NCI-H1092 treated with DMSO at 0.1 percent for 48 hours (cell line): ENCODE measurements at places on chromosomes 6 and 20.

DNA sequence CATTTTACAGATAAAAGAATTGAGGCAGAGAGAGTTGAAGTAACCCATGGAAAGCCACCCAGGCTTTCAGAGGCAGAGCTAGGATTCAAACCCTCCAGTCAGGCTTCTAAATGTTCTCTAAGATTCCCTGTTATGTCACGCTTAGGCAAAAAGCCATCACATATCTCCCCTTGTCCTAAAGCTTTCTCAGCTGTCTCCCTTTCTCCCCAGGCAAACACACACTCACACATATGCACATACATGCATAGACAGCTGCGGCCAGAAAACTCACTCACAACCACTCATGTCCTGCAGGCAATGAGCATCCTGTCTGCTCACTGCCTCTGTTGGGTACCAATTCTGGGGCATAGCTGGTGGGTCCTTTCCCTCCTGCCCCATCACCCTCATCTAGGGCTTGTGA, 595.9 kb upstream of the CHD6 start:
- no peak for DNase-seq

- DNase-seq: no peak
These were observed 19.0 kb downstream of the LRRC1 start for GRCh38 chr6:53813801-53814200.

DNA sequence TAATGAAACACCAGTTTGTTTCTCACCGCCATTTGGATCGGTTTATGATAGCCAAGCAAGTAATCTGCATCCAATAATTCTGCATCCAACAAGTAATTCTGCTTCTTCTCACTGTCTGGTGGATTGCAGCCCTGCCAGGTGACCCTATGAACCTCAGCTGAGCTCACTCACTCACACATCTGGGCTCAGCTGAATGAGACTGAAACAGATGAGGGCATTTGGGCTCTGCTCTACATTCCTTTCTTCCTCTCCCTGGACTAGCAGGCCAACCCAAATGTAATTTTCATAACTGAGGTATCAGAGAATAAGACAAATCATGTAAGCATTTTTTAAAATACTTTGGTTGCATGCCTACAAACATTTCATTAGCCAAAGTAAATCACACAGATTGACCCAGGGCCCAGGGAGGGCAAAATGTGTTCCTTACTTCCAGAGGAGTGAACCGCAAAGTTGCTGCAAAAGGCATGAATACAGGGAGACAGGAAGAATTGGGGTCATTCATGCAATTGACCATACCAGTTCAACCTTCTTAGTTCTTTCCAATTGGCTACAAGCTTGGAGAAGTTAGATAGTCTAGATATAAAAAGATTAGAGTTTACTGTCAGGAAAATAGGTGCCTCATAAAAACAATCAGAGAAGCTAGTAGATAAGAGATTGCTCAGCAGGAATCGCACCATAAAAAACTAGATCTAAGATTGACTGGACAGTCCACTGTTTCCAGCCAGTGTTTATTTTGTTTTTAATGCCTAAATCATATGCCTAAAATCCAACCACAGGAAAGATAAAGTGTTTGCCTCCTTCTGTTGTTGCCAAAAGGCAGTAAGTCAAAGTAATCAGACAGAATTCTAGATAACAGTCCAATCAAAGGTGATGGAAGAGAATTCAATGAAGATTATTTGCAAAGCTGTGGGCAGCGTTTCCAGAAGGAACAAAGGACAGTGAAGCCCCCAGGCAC, 43.7 kb downstream of the CBLN4 start:
- no peak for DNase-seq

DNA sequence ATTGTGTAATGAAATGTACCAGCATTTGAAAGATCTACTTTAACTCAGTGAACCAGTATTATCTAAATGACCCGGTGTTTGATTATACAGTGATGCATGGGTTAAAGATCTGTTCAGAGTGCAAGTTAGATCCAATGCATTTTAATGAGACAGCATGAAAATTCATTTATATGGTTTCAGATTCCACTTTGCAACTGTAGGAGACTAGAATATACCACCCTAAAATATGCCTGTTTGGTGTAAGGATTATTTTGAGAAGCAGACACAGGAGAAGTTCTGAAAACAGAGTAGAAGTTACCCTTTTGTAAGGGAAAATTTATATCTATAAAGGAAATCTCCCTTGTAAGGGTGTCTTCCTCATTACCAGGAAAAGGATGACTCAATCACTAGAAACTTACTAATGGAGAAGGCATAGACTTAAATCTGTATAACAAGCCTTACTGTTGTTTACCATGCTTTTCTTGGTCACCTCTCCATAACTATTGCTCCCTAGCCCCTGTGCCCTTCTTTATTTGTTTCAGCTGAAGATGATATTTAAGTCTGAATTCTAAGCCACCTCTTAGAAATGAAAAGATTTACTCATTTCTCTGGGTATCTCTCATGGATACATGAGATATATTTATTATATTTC, 105.4 kb downstream of the NCOA3 start:
- DNase-seq: no peak

DNA sequence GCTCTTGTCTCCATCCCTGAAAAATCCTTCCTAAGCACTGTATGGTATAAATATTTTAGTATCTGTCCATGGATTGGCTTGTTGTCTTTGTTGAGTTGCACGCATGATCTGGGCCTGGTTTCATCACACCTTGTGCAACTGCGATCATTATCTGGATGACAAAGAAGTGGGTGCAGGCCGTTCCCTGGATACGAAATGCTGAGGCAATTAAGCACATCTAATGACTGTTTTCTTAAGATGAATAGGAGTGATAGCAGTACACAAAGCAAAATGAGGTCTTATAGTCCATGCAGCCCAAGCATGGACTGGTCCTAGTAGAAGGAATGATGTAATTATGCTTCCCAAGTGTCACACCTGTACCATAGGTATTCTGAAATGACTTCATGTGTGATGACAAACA, 47.8 kb downstream of the SLC35D3 start:
- no peak for DNase-seq

GRCh38 chr6:35165630-35166071, 24.5 kb upstream of the TCP11 start:
- DNase-seq: no peak

- no peak for DNase-seq
These were observed 50.5 kb upstream of the LRRC1 start for GRCh38 chr6:53744321-53744720.

GRCh38 chr6:12776291-12776690, 59.7 kb downstream of the PHACTR1 start:
- no peak for DNase-seq

DNA sequence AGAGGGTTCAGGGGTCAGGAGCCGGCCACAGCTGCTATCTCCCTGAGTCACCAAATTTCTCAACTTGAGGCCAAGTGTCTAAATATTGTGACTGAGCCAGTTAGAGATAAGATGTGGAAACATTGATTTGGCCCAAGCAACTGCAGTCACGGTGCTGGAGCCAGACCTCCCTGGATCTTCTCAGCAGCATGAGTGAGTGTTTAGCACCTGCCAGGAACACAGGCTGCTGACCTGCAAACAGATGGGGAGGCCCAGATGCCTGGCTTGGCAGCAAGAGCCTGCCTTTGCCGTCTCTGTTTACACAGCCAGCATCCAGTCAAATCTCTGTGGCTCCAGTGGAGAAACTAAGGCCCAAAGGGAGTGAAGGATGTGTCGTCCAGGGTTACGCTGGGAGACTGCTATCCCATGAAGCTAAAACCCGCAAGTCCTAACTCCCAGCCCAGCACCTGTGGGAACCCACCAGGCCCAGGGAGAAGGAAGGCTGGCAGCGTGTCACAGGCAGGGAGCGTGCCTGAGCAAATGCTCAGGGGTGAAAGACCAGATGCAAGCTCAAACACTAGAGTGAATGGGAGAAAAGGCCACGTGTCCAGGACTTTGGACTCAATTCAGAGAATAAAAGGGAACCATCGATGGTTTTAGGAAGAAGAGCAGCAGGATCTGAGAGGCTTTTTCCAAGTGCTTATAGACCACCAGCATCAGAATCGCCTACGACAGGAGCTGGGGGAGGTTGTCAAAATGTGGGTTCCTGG, 15.9 kb upstream of the PTGIS start:
- peak; percentile 94 for DNase-seq

- no peak for DNase-seq
These were observed 20.6 kb downstream of the SLC17A9 start for GRCh38 chr20:62972845-62973745.

DNA sequence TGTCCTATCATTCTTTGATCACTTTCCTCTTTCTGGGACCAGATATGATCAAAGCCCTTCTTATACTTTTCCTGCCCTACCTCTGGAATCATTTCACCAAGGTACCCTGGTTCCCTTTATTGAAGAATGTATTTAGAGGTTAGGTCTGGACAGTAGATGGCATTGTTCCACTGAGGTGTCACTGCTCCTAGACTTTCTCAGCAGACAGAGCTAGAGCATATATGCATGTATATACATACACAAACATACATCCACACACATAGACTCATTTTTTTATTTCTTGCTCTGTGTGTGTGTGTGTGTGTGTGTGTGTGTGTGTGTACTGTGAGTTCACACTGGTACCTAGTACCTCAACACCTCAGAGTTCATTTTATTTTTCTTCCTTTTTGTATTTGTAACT, 40.9 kb downstream of the PTPRA start:
- peak; percentile 3 for DNase-seq

DNA sequence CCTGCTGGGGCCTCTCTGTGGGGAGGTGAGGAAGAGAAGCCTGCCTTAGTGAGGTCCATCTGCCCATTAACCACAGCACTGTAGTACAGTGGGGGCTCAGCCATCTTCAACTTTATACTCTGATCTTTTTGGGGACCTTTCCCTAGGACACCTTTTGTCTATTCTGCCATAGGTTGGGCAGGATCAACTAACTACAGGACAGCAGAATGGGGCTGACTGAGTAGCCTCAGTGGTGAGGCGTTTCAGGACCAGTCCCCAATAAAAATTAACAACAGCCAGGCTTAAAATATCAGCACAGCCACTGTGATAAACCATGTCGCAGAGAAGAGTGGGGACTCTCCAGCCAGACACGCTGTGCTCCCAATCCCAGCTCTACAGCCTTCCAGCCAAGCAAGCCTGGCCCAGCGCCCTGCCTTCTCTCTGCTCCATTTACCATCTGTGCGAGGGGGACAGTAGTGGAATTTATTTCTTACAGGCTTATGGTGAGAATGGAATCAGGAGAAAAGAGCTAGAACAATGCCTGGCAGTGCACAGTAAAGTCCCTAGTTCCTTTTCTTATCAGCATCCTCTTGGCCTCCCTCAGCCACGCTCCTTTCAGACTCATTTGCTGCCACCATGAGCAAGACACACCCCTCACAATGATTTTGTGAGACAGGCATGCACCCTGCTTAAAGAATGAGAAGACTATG, 75.5 kb downstream of the SLC22A23 start:
- DNase-seq: no peak

- DNase-seq: no peak
These were observed 160.6 kb downstream of the TMEM200A start for GRCh38 chr6:130526466-130526865.

GRCh38 chr6:110216140-110216539, 35.9 kb downstream of the CDC40 start:
- DNase-seq: no peak

DNA sequence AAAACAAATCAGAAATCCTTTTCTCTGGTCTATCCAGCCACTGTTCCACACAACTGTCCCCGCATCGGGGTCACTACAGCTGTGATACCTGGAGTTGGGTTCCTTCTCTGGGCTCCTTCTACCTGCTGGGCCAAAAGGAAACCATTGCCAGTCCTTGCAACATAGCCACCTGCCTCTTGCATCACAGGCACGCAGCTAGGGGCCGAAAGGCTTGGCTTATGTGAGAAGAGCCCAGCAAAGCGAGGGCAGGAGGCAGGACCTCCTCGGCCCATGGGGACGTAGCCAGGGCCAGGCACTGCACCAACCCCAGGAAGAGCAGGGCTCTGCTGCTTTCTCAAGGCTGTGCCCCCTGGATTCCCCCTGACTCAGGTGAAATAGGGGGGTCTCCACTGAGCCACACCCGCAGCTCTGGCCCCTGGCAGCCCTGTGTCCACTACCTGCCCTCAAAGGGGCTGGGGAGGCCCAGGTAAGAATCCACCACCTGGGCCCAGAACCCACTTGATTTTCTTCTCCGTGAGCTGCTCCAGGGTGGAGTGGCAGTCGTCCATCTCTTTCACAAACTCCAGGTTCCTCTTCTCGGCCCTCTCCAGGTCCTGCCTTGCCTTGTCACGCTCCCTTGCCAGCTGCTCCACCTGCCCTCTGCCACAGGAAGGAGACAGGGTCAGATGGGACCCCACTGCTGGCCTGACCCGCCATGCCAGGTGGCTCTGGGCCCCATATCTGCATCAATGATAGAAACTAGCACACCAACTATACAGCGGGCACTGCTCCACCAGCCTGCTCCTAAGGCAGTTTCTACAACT, 88.9 kb downstream of the GINS1 start:
- no peak for DNase-seq

- DNase-seq: no peak
These were observed 12.2 kb upstream of the ARMC2 start for GRCh38 chr6:108836061-108836460.

- peak; percentile 89 for DNase-seq
These were observed 39.0 kb upstream of the SLCO4A1 start for GRCh38 chr20:62603021-62603906.

- DNase-seq: no peak
These were observed 26.5 kb downstream of the THBS2 start for GRCh38 chr6:169227116-169227515.

- DNase-seq: no peak
These were observed 180.2 kb downstream of the RNF144B start for GRCh38 chr6:18567380-18567779.

DNA sequence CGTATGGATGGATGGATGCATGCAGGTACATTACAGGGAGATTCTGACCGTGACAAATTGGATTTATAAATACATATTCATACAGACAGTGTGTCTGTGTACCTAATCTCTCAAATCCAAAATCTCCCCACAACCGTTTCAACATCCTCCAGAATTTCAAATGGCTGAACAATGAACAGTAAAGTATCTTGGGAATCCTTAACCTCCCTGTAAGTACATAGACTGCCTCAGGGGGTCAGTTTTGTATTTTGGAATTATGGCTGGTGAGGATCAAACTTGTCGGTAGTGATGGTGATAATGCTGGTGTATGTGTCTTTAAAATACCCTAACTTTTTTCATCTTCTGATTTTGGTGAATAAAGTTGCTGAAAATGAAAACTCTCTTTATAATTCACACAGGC, 246.2 kb downstream of the FOXC1 start:
- DNase-seq: no peak

GRCh38 chr6:119210596-119210995, 132.1 kb upstream of the FAM184A start:
- DNase-seq: no peak

- no peak for DNase-seq
These were observed 299.8 kb downstream of the CD83 start for GRCh38 chr6:14417377-14417776.

DNA sequence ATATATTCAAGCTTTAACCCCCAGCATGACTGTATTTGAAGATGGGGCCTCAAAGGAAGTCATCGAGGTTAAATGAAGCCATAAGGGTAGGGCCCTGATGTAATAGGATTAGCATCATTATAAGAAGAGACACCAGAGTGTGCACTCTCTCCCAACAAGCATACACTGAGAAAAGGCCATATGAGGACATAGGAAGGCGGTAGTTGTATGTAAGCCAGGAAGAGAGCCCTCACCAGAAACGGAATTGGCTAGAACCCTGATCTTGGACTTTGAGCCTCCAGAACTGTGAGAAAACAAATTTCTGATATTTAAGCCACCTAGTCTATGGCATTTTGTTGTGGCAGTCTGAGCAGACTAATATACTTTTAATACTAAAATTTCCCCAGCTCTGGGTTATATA, 150.1 kb upstream of the STXBP5 start:
- no peak for DNase-seq

- DNase-seq: no peak
These were observed 85.6 kb upstream of the EMILIN3 start for GRCh38 chr20:41452226-41452625.
